Osteocyte (in vitro differentiated cells): ENCODE measurements at places on chromosomes 6 and 20. TPM values are rescaled to one million over a fixed set of nuclear protein-coding genes. Genes with fewer than 3 reads are reported as not detected.

- no peak for DNase-seq
Measured at GRCh38 chr6:147429794-147430193, 78.7 kb upstream of the SAMD5 start.

DNA sequence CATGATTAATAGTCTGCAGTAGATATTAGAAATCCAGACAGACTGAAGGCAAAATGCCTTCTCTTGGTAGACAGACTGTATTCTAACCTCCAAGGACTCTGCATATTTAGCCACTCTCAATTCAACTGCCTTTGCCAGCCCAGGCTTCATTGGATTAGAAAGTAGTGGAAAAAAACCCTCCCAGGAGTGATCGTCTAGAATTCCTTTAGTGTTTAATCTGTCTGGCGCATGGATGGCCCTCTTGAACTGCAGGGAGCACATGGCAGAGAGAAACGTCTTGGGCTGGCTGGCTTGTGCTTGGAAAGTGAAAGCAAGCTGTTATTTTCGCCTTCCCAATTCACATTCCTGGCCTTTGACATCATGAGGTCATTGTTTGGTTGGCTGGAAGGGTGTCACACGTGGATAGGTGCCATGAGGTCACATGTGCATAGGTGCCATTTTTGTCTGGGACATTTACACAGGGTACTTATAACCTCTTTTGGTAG is 30.9 kb upstream of the NEDD9 start:
- no peak for DNase-seq

- no peak for DNase-seq
Measured at GRCh38 chr6:24775520-24776058, 852 bp downstream of the GMNN start.

- no peak for DNase-seq
Measured at GRCh38 chr6:3913958-3914337, 64.8 kb downstream of the FAM50B start.

Gene NKX2-2
- total RNA-seq = not detected in 2 replicates

Gene ETV7
- total RNA-seq = 0.24 and 0.59 TPM in 2 replicates

Gene TBCC
- total RNA-seq = 23.4 and 23.8 TPM in 2 replicates

GRCh38 chr20:13338999-13339411 is 117.9 kb downstream of the ISM1 start:
- DNase-seq = no peak

Gene ZBTB12
- total RNA-seq = 8.3 and 8.8 TPM in 2 replicates

- no peak for DNase-seq
Measured at GRCh38 chr6:113315879-113316278, 541.3 kb upstream of the MARCKS start.

DNA sequence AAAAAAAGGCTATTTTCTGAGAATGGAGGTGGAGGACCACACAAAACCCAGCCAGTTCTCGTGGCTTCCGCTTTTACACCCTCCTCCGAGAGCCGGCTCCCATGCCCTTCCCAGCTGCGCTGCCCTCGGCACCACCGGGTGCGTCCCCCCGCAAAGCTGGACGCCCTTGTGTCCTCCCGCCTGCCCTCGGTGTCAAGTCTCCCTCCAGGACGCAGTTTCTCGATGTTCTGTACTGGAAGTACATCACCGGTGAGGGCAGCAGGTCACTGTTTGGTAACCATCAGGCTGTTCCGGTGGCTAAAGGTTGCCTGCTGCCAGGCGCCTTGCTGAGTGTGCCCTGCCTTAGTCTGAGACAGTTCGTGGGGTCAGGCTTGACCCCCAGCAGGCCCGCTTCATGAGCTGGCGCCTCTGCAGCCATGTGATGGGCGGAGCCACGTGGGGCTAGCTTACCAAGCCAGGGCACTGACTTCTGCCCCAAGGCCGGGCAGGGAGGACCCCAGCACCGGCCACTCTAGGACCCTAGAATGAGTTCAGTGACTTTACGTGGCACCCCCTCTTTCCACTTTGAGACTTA is 34.6 kb downstream of the RREB1 start:
- peak; percentile 66 for DNase-seq

DNA sequence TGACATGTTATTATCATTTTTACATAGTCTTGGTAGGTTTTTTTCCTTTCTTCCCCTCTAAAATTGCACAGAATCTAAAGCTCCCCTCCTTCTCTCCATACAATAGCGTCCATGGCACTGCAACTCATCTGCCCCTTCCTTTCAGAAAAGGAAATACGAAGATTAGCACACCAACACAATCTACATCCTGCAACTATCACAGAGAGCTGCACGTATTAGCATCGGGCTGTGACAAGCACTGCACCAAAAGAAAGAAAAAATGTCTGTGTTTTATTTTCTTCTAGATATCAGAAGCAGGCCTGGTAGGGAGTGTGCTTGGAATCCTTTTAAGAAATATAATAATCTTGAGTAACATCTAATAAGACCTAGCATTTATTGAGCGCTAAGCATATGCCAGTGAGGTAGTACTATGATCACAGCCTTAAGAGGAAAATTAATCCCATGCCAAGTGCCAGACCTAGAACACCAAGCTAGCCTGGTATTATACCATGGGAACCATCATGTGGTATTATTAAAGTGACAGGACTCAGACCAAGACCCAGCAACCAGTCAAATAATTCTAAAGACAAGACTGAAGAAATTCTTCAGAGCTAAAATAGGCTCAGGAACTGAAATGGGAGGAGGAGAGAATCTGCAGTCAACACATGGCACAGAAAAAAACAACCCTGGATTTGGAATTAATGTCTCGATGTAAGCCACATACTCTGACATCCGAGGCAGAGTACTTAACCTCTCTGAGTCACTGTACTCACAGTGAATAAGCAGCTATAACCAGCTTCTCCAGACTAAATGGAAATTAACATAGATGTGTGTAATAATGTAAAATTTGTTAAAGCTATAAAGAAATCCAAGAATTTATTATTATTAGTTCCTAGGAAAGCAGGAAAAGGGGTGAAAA is 124.3 kb downstream of the IPCEF1 start:
- no peak for DNase-seq

DNA sequence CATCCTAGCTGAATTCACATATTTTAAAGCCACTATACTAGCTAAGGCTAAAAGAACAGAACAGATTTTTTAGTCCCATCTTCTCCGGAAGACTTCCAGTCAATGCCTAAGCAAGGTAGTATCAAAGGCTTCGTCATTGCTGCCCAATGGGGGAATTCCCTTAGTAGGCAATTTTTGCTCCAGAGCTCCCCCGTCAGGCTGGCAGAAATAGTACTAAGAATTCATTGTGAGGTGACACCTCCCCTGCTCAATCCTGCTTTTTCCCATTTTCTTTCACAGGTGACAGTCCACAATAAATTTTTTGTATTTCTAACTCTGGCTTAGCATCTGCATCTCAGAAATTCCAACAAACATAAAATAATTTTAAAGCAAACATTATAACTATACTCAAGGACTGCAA is 52.8 kb upstream of the SRSF6 start:
- DNase-seq = peak; percentile 25

- DNase-seq = no peak
Measured at GRCh38 chr20:33766686-33767085, 34.9 kb downstream of the ZNF341 start.

DNA sequence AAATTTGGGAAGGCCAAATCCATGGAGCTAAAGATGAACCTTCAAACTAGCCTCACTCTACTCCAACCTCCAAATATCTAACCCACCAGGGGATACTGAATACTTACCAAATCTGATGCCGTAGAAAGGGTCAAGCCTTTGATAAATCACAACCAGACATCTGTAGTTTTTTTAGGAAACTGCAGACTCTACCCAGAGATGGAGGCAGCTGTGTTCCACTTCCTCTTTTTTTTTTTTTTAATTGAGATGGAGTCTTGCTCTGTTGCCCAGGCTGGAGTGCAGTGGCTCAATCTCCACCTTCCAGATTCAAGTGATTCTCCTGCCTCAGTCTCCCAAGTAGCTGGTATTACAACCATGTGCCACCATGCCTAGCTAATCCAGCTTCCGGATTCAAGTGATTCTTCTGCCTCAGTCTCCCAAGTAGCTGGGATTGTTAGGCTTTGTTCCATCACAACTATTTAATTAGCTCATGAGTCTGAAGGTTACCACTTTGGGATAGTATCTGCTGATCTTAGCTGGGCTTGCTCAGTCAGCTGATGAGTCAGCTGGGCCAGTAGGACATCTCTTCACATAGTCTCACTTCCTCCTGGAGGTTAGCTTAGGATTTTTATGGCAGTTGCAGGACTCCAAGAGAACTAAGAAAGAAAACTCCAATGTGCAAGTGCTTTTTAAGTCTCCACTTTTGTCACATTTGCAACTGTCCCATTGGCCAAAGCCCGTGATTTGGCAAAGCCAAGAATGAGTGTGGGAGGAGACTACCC is 13.3 kb downstream of the FRK start:
- DNase-seq = no peak

- no peak for DNase-seq
Measured at GRCh38 chr20:53786071-53786444, 192.4 kb upstream of the ZNF217 start.

DNA sequence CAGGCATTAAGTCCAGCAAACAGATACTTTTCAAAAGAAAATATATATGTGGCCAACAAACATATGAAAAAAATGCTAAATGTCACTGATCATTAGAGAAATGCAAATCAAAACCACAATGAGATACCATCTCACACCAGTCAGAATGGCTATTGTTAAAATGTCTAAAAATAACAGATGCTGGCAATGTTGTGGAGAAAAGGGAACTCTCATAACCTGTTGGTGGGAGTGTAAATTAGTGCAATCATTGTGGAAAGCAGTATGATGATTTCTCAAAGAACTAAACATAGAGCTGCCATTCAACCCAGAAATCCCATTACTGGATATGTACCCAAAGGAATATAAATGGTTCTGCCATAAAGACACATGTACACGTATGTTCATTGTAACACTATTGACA is 20.6 kb downstream of the KCNQ5 start:
- no peak for DNase-seq

Gene AKAP12
- total RNA-seq = 154 and 165 TPM in 2 replicates

GRCh38 chr6:53115113-53115512 is 33.5 kb downstream of the GCM1 start:
- DNase-seq = no peak

DNA sequence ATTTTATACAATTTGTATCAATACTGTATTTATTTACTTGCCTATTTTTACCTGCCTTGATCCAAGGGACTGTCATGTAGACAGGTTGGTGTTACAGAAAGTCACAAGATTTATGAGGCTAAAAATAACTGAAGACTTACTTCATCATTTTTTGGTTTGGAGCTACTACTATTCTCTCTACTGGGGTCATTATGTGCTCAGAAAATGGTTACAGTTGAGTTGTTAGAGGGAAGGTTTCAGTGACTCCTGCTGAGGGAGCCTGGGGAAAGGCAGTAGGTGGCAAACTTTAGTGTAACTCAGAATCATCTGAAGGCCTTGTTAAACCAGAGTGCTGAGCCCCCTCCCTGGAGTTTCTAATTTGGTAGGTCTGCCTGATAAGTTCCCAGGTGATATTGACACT is 118.8 kb downstream of the TINAG start:
- DNase-seq = no peak

GRCh38 chr6:89010825-89011224 is 47.4 kb upstream of the RNGTT start:
- no peak for DNase-seq

Gene EYA4
- 0.68 and 0.78 TPM in 2 replicates for total RNA-seq

Gene HLA-DQB1
- total RNA-seq = not detected in 2 replicates

Gene ELOVL2
- total RNA-seq = 55.1 and 57.0 TPM in 2 replicates

Gene SLC2A10
- total RNA-seq = 21.6 and 24.8 TPM in 2 replicates

GRCh38 chr6:99416892-99417767 is 8.0 kb downstream of the PNISR start:
- DNase-seq = no peak

GRCh38 chr6:44397424-44398164 is 10.1 kb downstream of the CDC5L start:
- no peak for DNase-seq

DNA sequence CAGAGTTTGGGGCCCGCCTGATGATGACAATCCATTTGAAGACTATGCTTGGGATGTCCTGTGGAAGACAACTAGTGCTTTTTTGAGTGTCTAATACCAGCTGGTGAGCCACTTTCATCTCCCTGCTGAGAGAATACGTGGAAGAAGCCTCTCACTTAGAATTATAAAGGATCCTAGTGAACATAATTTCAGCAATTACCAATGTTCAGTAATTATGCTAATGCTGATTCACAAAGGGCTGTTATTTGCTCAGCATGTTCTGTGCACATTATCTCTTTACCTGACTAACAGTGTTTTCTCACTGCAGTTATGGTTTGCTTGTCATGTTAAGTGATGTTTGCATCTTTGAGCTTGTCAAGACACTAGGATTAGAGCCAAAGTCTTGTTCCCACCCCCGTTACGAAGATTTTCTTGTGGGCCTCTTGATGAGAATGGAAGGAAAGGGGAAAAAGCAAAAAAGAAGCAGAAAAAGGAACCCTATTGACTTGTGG is 282.1 kb upstream of the CHD6 start:
- DNase-seq = no peak

DNA sequence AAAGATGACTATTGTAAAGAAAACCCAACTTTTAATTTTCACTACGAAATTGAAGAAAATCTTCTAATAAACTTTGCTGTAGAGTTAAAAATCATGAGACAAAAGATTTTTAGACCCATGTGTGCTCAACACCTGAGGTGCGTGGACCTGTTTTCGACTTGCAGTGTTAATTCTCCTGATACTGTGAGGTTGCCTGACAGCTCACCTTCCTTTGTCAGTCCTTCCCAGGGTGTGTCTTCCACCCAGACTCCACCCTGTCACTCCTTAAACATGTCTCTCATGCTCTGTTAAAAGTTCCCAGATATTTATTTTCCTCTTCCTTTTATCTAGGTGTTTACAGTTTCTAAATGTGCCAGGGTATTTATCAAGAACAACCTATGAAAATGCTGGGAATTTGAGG is 151.3 kb upstream of the NT5E start:
- no peak for DNase-seq

GRCh38 chr6:141744971-141745370 is 387.8 kb upstream of the GJE1 start:
- DNase-seq = no peak

GRCh38 chr6:125077453-125077852 is 76.1 kb upstream of the TPD52L1 start:
- DNase-seq = no peak

Gene GPR6
- not detected in 2 replicates for total RNA-seq

DNA sequence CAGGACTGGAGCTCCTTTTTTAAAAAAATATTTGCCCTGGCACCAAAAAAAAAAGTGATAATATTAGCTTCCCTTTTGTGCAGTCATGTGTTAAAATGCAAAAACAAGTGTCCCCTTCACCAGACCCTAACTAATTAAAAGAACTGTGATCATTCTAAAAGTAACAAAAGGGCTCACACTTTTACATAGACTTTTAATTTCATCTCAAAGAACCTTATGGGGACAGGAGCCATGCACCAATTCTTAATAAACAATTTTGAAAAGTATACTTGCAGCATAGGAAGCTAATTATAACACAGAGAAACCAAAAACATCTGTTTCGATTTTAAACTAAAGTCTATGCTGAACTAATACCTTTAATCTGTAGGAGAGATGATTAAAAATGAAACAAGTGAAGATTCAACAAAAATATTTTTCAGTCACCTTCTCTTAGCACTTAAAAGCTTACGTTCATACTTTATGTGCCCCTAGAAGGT is 17.3 kb downstream of the STX7 start:
- DNase-seq = no peak

GRCh38 chr6:152094992-152095592 is 287.6 kb downstream of the ESR1 start:
- no peak for DNase-seq
